ENCODE measurements at places on chromosomes 3 and 15.

DNA sequence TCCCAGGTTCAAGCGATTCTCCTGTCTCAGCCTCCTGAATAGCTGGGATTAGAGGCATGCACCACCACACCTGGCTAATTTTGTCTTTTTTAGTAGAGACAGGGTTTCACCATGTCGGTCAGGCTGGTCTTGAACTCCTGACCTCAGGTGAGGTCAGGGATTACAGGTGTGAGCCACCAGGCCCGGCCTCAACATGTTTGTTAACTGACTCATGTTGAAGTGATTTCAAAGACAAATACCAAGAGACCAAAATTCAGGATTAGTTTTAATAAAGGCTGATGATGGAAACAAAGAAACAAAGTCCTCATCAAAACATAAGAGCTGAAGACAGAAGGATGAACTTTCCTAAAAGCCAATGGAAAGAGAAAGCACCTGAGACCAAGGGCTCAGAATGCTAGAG lies 36.5 kb downstream of the SLC12A6 start:
- DNase-seq: no peak

- no peak for DNase-seq
Measured at GRCh38 chr3:31275583-31275982, 257.1 kb upstream of the STT3B start.

DNA sequence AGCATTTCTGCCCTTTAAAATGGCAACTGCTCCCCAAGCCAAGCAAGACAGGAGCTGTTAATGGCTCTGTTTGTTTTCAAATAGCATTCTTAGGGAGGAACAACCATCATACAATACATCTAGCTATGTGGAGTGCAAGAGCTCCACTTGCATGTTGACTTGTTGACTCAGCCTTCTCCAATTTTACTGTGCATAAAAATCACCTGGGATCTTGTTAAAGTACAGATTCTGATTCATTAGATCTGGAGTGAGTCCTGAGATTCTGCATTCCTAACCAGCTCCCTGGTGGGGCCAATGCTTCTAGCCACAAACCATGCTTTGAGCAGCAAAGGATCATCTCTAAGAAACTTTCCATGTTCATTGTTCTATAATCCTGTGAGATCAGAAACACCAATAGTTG lies 171.4 kb downstream of the THRB start:
- no peak for DNase-seq

GRCh38 chr3:29514170-29514569 lies 233.3 kb downstream of the RBMS3 start:
- no peak for DNase-seq

DNA sequence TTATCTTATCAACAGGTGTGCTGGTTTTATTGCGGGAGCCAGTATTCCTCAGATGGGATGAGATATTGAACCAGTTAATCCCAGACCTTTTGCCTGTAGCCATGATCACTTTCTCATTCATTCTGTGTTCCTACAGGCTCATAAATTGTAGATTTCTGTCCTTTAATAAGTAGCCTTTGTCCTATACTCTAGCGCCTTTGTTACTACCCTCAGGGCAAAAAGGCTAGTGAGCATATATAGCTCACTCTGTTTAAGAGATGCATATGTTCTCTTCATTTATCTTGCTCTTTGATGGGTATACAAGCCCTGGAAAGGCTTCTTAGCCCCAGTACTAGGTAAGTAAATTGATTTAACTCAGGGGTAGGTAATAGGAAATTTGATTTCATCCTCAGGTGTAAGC lies 95.1 kb downstream of the OXSM start:
- DNase-seq: no peak

DNA sequence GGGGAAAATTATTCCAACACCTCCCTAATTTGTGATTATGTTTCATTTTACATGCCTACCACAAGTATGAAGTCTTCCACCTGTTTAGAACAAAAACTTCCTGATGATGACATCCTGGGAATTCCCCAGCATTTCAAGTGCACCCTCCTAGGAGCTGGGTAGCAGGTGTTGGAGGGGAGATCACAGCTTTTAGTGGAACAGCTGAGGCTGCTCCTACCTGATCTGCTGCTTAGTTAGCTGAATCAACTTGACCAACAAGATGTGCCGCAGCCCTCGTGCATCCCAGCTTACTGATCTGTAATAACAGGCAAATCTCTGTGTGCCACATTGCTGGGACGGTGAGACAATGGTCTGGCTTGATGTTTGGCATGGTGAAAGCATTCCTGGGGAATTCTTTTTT lies 29.7 kb downstream of the TRAK1 start:
- no peak for DNase-seq

- no peak for DNase-seq
Measured at GRCh38 chr3:134486577-134487041, 752 bp downstream of the CEP63 start.

DNA sequence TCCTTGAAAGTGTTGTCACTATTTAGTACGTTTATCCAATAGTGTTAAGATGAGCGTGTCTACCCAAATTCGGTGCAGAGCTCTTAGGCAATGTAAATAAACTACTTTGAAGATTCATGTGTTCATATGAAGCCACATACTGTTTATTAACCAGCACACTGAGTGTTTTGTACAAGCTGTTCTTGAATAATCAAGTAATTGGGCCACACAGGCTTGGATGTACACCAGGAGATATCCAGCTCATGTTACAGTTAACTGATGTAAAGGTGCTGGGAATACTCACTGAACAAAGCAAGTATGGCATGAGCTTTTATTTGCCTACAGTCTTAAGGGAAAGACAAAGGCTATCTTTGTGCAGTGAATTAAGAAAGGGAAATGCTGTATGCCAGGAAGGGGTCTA lies 632 bp upstream of the DHX36 start:
- DNase-seq: no peak

DNA sequence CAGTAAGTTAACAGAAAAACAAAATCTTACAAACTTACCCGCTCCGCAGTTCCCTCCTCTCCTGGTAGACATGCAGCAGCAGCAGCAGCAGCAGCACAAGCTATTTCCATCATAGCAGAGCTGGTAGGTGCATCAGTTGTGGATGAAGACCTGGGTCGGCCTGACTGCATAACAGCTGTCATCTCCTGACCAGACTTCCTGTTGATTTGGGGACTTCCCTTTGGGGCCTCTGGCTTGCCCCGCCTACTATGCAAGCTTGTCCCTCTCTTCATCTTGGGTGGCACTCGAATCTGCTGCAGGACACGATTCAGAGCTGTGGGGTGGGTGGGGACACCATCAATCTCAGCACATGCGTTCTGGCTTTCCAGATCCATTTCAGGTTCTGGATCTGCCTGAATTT lies 65.7 kb downstream of the TMCC1 start:
- peak; percentile 38 for DNase-seq

GRCh38 chr3:168812234-168812633 lies 716.5 kb upstream of the GOLIM4 start:
- DNase-seq: no peak

DNA sequence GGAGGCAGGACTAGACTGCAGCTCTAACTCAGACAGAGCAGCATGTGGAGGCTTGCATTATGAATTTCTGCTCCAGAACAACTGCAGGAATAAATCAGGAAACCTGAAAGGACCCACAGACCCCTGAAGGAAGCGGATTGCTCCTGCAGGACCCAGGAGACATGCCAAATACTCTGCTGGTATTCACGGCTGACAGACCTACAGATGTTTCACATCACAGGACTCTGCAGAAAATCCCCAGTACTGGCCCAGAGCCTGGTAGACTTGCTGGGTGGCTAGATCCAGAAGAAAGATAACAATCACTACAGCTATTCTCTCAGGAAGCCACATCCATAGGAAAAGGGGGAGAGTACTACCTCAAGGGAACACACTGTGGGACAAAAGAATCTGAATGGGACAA lies 942.1 kb downstream of the AGBL1 start:
- DNase-seq: no peak

GRCh38 chr15:47404877-47405276 lies 312.4 kb upstream of the SEMA6D start:
- no peak for DNase-seq

DNA sequence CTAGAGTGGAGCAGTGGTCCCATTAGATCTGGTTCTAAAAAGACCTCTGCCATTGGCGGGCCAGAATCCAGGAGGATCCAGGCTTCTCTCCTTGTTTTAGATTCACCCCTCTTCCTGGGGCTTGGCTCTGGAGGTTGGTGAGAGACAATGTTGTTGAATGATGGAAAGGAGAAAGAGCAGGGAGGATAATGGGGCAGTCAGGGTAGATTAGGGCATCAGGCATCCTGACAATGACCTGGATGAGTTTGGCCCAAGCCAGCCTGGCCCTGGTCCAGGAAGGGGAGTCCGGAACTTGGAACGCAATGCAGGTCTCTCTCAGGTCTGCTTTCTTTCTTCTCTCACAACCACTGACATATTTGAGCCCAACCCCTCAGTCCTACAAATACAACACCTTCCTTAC lies 260.1 kb upstream of the RASGRP1 start:
- DNase-seq: no peak

GRCh38 chr3:170780955-170781354 lies 89.0 kb downstream of the RPL22L1 start:
- no peak for DNase-seq

- DNase-seq: no peak
Measured at GRCh38 chr15:89398896-89399237, 64.2 kb upstream of the POLG start.

GRCh38 chr3:186149319-186149960 lies 40.6 kb upstream of the ETV5 start:
- DNase-seq: no peak

DNA sequence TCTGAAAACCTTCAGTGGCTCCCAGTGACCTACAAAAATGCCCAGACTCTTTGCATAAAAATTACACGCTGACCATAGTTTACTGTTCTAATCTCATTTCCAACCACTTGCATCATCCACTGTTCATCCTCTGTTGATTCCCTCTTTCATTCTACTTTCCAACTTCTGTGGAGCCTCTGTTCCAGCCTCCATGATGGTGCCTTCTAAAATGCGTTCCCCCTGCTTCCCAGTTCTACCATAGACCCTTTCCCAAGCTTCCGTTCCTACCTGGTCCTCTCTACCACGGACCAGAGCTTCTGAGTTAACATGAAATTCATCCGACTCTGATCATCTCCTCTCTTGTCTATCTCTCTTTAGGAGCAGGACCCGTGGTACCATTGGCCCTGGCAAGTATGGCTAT lies 127.0 kb downstream of the THSD4 start:
- DNase-seq: no peak

GRCh38 chr3:128413003-128413370 lies 53.7 kb downstream of the DNAJB8 start:
- DNase-seq: no peak

DNA sequence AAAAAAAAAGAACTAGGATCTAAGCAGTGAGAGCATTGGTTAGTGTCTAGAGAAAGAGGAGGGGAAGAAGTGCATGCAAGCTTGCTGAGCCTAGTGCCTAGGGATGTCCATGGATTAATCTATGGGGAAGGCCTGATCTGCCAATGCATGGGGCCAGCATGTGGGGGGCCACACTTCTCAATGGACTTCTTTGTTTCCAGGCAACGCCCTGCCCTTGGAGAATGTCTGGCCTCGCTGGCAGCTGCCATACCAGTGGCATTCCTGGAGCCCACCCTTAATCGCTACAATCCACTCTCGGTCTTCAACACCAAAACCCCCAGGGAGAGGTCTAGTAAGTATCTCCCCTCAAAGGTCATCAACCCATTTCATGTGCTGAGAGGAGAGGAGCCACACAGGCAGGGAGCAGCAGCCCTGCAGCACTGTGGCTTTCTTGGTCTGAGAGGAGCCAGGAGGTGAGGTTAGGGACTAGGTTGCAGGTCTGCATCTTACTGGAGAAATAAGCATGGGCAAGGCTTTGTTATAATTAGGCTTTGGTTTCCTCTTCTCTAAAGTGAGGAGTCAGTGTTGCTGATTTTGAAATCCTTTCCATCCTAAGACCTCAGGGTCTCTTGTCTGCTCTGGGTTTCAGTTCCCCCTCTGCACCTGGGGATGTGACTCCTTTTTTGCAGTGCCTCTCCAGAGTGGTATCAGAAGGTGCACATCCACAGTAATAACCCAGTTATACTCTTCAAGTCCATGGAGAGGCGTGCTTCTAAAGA lies 188.1 kb upstream of the CHRM5 start:
- DNase-seq: no peak

DNA sequence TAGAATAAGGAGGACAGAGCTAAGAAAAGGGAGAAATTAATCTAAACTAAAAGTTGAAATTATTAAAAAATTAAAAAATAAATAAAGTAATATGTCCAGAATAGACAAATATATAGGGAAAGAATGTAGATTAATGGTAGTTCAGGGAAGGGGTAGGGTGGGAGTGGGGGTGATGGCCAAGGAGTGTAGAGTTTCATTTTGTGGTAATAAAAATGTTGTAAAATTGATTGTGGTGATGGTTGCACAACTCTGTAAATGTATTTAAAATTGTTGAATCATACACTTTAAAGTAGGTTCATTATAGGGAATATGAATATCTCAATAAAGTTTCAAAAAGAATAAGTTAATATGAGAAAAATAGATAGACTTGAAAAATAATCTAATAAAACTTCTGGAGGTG lies 21.0 kb upstream of the FNDC3B start:
- no peak for DNase-seq

DNA sequence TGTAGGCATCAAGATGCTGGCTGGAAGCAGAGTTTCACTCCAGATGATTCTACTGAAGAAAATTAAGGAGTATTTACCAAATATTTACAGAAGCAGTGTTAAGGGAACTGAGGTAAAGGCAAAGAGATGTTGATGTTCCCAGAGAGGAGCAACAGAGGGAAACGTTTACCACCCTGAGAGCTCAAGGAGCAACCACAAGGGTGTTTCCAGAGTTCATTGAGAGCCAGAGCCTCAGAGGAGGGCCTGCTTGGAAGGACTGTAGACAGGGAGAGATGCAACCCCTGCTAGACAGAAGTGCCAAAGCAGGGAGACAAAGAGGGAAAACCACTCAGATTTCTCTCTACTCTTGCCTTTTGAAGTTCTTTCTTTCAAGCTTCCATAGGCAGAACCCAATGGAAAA lies 474.5 kb downstream of the RBMS3 start:
- no peak for DNase-seq

DNA sequence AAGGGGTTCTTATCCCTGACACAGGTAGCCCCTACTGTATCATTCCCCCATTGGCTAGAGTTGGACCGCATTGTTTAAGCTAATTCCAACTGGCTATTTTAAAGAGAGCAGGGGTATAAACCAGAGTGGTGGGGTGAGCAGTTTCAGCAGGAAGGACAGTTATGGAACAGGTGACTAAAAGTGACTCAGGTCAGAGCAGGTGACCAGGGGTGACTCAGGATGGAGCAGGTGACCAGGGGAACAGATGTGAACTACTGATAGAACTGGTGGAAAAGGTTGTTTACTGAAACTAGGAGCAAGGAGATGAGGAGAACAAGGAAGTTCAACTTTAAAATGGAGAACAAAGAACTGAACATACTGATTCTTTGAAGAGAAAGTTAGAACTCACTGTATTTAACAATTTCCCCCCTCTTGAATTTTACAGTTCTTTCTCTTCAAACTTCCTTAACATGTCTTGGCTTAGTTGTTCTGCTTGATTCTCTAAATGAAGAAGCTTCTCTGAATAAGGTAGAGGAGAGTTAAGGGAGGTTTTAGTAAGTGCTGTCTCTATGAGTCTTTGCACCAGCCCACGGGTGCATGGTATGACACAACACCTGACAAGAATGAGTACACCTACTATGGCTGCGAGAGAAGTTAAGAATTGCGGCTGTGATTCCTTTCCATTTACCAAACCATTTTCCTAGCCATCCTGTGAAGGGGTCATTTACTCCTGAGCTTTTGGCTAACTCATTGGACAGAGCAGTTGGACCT lies 83.4 kb upstream of the WNT7A start:
- no peak for DNase-seq

Data from stimulated activated CD8-positive, alpha-beta memory T cell treated with anti-CD3 and anti-CD28 coated beads, Interleukin-4, amount 100 ng/mL, for 48 hours (primary cell).